Activated CD4-positive, alpha-beta T cell treated with anti-CD3 and anti-CD28 coated beads, Interleukin-2, amount 10 ng/mL, durations not matched to agents 7 days and 5 days (primary cell): ENCODE measurements at places on chromosomes 11 and 22.

- DNase-seq = no peak
These were observed 129.9 kb downstream of the KCNC1 start for GRCh38 chr11:17864478-17864941.

- DNase-seq = no peak
These were observed 86.0 kb downstream of the GRIK4 start for GRCh38 chr11:120597250-120598215.

DNA sequence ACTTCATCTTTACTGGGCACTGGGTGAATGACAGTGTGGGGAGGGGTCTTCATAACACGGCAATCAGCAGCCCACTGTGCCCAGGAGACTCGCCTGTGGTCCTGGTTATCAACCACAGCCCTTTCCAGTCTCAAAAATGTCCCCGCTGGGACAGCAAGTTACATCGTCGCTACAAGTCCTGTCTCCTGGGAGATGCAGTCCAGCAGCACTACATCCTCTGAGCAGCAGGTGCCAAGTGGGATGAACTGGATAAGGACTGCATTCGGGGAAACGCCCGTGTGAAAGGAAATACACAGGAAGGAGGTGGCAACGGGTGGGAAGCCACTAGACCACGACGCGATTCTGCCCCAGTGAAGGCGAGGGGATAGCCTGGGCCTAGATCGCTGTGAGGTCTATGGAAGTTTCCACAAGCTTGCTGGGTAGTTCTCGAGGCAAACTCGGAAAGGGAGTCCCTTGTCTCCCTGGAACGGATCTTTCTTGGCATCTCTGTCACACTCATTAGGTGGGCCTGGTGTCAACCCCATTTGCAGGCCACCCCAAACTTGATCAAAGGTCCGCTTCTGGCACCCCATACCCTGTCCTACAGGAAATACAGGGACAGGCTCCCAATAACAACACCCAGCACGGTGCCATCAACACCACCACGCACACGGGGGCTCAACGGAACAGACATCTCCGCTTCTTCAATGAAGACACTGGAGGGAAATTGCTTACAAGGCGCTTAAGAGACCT lies 4.4 kb downstream of the ASCL2 start:
- DNase-seq = no peak

GRCh38 chr22:37500745-37501609 lies 14.8 kb upstream of the MFNG start:
- no peak for DNase-seq

DNA sequence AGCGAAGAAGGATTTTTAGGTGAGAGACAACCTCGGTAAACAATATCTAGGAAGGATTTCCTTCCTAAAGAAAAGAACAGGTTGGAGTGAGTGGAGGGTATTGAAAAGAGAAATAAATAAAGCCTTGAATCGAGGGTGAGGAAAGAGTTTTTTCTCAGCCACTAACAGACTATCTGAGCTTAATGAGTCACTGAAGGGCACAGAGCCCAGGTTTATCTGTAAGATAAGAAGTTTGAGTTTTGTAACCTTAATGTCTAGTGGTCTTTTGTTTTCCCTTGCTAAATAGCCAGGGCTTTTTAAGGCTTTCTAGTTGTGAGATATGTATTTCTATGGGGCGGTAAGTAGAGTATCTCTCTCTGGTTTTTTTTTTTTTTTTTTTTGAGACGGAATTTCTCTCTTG lies 394.5 kb upstream of the KIRREL3 start:
- no peak for DNase-seq

- no peak for DNase-seq
These were observed 50.4 kb upstream of the CD82 start for GRCh38 chr11:44515048-44515447.

GRCh38 chr22:11627798-11628650 lies 3900.0 kb upstream of the OR11H1 start:
- DNase-seq = no peak

DNA sequence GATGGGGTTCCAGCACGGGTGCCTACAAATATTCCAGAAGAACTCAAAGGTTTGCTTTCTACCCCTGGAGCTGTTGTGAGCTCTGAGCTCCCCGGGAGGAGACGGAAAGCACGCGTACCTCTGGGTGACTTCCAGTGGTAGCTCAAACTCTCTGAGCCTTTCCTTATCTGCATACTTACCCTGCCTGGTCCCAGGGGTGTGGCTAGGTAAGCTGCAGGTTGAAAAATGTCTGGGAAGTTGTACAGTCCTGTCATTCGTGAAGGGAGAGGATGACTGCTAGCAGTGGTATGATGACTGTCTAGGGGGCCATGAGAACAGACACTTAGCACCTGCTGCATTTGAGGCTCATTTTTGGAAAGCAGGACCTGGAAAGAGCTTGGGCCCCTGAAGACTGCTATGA lies 111.5 kb downstream of the DSCAML1 start:
- DNase-seq = no peak

DNA sequence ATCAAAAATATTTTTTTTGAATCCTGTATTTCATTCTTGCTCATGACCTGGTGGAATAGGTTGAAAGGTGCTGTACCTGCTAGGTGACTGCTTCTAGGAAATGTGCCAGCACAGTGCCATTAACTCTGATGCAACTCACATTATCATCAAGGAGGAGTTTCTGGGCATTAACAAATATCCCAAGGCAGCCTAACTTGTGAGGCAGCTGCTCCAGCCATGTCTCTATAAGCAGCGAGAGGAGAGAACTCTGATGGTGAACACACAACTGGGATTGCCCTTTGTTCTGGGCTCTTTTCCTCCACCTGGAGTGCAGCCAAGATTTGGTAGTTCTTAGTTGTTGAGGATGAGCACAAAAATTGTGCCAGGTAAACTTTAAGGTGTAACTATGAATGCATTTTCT lies 25.6 kb downstream of the HEPHL1 start:
- DNase-seq = no peak

GRCh38 chr22:35620624-35621251 lies 3.6 kb upstream of the MB start:
- no peak for DNase-seq

DNA sequence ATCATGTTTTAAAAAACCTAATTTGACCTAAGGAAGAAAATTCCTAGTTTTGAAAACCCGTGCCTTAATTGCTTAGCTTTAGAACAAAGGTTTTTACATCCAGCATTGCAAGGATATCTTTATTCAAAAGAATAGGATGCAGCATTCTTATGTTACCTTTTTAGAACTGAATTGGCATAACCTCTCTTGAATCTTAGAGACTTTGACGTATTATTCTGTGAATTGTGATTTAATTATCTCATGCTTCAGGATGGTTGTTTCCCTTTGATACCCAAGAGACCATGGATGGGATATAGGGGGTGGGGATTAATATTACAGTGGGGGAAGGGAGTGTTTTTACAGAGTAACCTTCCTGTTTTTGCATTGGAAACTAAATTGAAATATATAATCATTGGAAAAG lies 49.4 kb downstream of the ARHGEF12 start:
- no peak for DNase-seq

- DNase-seq = no peak
These were observed 11.5 kb downstream of the MS4A15 start for GRCh38 chr11:60768202-60768601.

DNA sequence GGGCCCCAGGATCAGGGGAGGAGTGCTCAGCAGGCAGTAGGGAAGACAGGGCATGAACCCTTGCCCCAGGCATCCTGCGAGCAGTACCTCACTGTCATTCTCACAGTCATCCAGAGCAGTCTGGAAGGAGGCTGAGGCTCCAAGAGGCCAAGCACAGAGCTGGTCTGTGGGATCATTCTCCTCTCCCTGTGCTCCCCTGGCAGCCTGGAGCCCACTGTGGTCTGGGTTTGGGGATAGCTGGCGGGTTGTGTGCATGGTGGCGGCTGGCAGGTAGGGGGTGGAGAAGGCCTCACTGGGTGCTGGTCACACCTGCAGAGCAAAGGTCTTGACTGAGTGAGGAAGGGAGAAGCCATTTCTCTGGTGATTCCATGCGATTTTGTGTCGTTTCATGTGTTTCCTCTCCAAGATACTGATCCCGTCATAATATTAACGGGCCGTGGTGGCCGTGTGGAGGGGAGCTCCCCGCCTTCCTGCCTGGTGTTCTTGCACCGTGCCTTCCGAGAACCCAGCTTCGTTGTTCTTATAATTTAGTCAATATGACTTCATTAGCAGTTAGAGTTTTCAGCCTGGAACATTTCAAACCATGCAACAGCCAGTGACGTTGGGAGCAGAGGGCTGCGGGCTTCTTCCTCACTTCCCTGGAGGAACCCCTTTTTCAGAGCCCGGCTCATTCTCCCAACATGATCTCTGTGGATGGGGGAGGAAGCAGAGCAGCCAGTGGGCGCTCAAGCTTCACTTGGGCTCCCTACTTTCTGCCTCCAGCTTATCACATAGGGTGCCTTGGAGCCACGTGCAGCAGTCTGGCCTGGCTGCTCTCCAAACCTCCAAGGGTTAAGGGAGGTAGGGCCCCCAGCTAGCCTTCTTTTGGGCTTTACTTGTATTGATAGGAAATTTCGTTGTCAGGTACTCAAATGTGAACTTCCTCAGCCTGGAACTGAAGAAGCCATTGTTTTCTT lies 20.8 kb upstream of the ADORA2A start:
- no peak for DNase-seq

DNA sequence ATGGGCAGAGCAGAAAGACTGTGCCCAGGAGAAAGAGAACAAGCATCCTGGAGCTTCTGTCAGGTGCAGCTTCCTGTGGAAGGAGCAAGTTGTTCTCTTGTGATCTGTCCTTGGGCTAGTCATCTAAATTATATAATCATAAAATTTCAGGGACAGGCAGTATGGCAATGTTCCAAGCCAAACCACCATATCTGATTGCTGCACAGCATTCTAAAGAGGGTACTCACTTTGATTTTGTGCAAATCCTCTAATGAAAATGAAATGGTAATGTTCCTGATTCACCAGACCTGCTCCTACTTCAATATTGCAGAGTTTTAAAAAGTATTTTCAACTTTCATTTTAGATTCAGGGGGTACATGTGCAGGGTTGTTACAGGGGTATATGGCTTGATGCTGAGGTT lies at the start of gene PATE2:
PATE2 (minus strand) TSS at position 101 of the 400 bp plus-strand sequence; CDS start at position 46, 55 bp downstream.
- DNase-seq = no peak

- DNase-seq = no peak
These were observed 6.6 kb downstream of the C2CD2L start for GRCh38 chr11:119113716-119114115.

DNA sequence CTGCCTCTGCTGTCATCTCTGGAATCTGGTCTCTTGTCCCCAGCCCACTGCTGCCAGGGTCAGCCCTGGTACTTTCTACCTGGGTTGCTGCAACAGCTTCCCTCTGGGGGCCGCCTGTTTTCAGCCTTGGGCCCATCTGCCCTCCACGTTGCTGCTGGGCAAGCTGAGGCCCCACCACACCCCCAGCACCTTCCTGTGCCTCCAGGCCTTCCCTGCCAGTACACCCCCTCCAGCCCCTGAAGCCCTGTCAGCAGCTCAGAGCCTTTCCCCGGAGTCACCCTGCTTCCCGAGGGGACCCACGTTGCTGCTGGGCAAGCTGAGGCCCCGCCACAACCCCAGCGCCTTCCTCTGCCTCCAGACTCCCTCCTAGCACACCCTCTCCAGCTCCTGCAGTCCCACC lies 3.3 kb upstream of the SAMM50 start:
- no peak for DNase-seq

DNA sequence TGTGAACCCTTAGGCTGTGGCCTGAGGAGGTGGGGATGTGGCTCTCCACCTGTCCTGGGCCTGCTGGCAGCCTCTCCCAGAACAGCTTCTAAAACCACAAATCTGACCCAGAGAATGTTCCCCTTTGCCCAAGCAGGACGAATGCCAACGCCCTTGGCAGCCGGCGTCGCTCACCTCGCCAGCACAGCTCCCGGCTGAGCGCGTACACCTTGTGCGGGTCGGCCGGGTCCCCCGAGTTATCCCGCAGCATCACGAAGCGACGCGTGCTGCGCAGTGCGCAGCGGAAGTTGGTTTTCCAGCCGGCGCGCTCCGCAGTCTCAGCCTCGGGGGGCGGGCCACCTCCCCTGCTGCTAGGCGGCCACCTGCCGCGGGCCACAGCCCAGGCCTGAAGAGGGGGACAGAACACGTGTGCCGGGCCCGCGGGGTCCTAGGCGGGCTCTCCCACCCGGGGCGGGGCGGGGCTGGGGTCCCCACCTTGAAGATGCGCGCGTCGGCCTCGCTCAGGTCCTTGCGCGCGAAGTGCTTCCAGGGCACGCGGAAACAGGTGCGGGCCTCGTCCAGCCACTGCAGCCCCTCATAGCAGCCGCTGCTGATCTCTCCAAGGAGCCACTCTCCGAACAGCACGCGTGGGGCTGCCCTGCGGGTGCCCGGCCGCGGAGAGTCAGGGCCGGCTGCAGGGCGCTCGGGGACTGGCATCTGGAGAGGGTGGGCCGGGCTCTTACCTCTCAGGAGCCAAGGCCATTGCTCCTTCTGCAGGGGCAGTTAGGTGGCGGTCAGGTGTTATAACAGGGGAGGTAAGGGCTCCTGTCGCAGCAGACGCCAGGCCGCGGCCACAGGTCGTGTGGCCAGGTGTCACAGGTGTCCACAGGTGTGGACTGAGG lies 887 bp downstream of the IRF7 start:
- DNase-seq = no peak

DNA sequence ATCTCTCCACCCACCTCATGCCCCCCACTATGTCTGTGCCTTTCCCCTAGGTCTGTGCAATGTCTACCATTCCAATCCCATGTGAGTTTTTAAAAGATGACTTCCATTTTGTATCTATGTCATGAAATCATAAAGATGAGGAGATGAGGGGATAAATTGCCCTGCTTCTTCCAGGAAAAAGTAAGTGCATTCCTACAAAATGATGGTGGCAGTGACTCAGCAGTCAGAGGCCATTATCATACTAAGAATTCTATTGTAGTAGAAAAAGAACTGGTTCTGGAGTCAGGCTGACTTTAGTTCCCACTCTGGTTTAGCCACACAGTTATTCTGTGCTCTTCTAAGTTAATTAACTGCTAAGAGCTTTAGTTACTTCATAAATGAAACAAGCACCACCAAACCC lies 89.6 kb upstream of the API5 start:
- no peak for DNase-seq

DNA sequence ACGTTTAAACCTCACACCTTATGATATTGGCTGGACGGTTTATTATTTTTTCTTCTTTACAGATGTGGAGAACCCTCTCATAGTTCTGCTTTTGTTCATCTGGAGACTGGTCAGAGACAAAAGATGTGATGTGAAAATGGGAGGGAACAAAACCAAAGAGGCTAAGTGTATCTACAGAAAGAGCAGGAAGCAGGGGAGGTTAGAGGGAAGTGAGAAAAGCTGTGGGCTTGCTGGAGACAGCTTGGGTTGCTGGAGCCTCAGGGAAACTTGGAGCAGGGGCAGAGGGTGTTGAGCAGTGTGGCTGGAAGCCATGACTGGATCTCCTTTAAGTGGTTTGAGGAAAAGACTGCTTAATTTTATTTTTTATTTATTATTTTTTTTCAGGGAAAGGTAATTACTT lies 79.0 kb upstream of the SNX19 start:
- DNase-seq = no peak

DNA sequence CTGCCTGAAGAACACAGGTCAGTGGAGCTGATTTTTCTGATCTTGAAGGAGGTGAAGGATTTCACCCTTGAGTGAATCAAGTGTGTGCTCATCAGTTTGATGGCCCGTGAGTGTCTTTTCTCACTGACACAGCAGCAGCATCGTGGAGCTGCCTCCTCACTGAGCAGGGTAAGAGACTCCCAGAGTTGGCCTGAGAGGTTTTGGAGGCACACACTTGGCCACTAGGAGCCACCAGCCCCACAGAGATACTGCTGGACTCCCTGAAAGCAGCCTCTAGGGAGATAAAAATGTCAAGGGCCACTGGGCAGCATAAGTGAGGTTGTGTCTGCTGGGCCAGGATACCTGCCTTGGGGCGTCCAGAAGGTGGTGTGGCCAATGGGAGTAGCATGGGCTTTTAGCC lies 245.4 kb downstream of the GRIK4 start:
- DNase-seq = no peak
